ENCODE measurements at places on chromosomes 2 and 18.

DNA sequence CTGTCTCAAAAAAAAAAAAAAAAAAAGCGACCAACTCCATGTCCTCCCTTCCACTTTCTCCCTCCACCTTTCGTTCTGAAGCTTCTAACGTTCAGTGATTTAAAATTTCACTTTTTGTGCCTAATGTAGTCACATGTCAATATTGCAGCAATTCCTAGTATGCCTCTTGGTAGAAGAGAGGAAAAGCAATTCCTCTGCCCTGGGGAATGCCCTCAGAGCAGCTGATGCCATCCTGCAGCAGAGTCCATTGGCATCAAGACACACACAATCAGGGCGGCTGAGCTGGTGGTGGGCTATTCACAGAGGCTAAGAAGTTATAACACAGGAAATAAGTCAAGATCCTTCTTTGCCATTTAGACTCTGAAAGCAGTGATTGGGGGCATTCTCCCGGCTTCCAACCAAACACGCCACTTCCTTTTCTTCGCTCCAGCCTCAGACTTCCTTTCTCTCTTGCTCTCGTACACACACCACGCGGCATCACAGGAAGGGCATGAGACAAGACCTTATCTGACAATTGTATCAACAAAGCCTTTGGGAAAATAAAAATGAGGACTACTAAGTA lies 71.9 kb downstream of the MOGAT1 start:
- no peak for DNase-seq

- DNase-seq: no peak
These were observed 22.7 kb downstream of the RUFY4 start for GRCh38 chr2:218091746-218092145.

GRCh38 chr18:79818036-79818435 lies 20.3 kb downstream of the KCNG2 start:
- DNase-seq: no peak

DNA sequence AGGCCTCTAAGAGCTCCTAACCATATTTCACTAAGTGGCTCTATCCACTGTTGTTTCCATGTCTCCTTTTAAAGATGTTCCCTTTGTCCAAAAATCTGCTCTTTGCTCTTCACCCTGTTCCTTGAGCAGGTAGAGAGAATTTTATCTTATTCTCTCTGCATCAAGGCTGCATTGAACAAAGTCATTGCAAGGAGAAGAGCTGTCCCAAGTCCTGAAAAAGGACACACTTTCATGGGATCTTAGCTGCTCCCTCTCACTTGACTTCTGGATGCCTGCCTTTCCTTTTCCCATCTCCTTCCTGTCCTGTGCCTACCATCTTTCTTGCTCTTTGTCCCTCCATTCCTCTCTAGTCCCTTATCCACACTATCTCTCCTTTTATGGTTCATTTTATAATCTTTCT lies 235.2 kb upstream of the THSD7B start:
- no peak for DNase-seq

DNA sequence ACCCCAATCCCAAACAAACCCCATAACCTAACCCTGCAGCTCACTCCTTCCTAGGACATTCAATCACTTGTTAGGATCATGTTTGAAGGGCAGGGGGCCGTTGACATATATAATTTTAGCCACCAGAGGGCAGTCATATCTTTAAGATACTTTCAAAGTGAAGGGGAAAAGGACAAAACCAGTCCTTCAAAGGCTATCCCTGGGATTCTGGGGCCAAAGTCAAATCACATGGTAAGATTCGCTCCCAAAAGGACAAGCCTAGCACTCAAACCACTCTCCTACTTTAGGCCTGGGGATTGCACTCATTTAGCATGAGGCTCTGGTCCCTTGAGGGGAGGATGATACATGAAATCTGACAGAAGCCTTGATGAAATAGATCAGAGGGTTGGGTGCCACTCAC lies 44.6 kb downstream of the HAUS1 start:
- peak; percentile 57 for DNase-seq

DNA sequence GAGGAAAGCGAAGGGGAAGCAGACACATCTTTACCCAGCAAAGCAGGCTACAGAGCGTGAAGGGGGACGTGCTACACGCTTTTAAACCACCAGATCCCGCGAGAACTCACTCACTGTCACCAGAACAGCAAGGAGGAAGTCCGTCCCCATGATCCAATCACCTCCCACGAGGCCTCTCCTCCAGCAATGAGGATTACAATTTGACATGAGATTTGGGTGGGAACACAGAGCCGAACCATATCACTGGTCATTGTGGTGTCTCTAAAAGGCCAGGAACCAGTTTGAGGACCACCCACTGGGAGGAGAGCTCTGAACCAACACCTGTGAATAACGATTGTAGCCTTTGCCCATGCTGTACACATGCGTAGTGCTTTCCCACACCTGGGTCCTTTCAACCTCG lies 116.6 kb upstream of the FAM136A start:
- DNase-seq: no peak

DNA sequence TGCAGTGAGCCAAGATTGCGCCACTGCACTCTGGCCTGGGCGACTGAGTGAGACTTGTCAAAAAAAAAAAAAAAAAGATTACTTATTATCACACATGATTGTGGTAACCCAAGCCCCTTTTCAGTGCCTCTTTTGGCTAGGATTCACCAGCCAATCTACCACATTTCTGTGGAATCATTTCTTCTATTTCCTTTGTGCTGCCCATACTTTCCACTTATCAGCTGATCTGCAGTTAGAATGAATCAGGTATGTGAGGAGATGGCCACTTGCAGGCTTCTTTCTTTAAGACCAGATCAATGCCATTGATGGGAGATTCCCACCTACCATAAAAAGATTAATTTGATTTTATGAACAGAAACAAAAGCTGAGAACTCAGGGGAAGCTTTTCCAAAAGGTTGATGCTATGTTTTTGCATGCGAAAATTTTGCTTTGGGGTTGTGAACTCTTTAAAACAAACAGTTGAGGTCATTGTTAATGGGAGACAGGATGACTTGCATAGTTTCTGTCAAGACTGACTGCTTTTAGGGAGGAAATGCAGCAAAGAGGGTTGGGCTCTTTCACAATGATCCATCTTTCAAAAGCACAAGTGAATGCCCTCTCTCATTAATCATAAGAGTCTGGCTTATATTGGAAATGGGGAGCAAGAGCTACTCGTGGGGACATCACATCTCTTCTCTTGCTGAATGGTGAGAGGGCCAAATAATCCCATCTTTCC lies 66.9 kb upstream of the CYP26B1 start:
- DNase-seq: no peak

DNA sequence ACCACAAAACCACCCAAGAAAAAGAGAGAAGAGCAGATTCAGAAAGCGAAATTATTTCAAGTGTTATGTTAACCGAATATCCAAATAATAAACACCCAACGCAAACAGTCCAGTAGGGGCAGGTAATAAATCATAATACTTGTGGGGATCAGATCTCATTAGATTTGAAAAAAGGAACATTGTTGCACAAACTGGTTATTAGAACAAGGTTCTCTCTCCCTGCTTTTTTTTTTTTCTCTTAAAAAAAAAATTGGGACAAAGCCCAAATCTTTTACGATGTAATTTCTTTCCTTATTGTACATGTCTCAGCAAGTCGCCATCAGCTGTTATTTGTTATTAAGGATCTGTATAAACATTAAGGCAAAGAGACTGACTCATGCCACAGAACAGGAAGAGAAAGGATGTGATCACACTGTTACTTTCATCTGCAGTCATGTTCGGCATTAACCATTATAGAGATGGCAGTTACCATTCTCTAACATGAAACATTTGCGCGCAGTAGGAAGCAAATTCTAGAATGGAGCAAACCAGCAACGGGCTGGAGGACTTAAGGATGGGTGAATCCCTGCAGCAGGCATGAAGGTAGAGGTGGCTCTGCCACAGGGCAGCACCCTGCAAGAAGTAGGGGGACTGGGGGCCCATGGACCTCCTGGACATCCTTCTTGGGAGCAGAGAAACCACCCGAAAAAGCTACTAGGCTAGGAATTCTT lies 42.0 kb downstream of the EPHA4 start:
- no peak for DNase-seq

- no peak for DNase-seq
These were observed 228.0 kb upstream of the SMAD7 start for GRCh38 chr18:49178736-49179135.

GRCh38 chr2:185463481-185463880 lies 275.1 kb upstream of the FSIP2 start:
- no peak for DNase-seq

- no peak for DNase-seq
These were observed 23.7 kb upstream of the LAMA1 start for GRCh38 chr18:7141287-7141686.

DNA sequence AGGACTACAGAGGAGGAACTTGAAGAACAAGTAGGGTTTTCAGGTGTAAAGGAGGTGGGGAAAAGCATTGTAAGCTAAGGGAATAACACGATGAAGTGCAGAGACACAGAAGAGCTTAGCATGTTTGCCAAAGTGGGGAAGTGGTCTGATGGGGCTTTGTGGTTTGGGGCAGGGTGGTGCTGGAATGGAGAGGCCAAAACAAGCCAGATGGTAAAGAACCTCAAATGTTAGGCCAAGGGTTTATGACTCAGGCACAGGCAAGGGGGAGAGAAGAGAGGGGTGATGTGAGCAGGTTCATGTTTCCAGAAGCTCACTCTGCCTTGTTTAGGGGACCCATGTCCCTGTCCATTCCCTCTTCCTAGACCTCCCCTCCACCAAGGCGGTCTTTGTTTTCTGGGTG lies 104.5 kb upstream of the YWHAQ start:
- no peak for DNase-seq

GRCh38 chr2:119422360-119423107 lies 9.1 kb upstream of the TMEM37 start:
- no peak for DNase-seq

- no peak for DNase-seq
These were observed 16.0 kb downstream of the RAMP1 start for GRCh38 chr2:237875256-237876060.

GRCh38 chr2:62589691-62590356 lies 83.8 kb upstream of the TMEM17 start:
- no peak for DNase-seq

DNA sequence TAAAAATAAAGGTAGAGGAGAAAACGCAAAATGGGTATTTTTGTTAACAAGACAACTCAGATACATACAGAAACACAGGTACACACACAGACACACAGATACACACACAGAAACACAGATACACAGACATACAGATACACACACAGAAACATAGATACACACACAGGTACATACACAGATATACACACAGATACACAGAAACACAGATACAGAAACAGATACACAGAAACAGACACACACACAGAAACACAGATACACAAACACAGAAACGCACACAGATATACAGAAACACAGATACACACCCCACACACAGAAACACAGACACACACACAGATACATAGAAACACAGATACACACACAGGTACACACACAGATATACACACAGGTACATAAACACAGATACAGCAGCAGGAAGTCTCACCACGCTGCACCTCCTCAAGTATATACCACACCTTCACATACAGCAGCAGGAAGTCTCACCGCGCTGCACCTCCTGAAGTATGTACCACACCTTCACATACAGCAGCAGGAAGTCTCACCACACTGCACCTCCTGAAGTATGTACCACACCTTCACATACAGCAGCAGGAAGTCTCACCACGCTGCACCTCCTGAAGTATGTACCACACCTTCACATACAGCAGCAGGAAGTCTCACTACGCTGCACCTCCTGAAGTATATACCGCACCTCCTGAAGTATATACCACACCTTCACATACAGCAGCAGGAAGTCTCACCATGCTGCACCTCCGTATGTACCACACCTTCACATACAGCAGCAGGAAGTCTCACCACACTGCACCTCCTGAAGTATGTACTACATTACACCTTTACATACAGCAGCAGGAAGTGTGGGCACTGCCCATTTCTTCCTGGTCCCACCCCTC lies 250.5 kb downstream of the HDAC4 start:
- no peak for DNase-seq

DNA sequence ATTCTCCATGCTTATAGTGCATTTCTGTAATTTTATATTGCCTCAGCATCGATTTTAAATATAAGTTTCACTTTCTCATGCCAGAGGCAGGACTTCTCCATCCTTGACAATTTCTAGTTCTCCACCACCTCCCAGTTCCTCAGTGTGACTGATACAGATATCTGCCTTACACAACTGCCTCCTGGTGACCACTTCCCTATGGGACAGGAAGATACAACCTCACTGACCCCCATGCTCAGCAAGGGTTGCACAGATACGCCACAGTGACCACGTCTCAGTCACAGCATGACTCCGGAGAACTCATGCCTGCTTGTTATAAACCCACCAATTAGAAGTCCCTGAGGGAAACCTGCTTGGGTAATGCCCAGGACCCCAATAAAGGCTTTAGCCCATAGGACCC lies 284.0 kb upstream of the MC4R start:
- no peak for DNase-seq

DNA sequence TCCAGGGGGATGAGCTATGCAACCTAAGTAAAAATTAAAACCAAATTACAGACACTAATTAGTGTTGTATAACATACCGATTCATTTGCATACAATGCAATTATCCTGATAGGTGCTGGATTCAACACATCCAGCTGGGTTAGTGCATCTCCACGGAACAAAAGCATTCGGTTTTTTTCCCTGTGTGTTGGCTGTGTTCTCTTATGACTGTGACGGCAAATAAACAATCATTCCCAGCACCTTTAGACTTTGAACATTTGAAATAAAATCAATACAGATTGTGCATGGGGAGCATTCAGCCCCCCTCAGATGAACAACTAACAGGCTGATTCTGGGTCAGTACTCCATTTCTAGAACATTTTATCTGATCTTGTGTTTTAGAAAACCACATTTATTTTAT lies 22.7 kb downstream of the FAM124B start:
- no peak for DNase-seq

DNA sequence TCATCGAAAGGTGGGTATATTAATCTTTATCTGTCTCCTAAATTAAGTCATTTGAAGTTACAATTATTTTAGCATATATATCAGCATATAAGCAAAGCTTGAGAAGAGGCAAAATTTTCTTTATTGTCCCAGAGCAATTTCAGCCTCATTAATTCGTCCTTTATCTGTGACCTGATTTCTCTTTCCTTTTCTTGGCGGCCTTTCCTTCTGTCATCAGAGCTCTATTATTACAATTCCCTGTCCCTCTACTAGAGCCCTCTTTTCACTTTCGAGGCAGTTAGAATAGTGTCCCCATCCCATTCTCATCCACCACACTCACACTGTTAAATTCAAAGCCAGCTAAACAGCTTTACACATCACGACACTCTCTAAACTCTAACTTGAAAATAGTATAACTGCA lies 1293.2 kb upstream of the FAM98A start:
- no peak for DNase-seq
